ENCODE measurements at places on chromosomes 2 and 18.

- no peak for DNase-seq
Measured at GRCh38 chr2:84958135-84959059, 12.6 kb upstream of the KCMF1 start.

DNA sequence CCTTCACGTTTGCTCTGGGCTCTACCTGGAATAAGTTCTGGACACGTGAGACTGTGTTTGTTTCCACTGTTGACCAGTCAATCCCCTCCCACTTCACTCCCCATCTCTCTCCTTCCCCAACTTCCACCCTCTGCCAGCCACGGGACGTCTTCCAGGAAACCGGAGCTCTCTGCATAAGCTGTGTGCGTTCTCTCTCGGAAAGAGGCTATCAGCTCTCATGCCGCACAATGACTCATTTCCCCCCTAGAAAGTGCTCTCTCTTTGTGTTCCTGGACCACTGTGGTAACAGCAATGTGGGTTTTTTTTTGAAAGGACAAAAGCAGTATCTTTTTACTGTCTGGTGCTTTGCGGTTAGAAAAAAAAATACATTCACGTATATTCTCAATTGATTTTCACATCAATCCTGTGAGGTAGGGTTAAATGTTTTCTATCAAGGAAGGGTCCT lies 10.2 kb downstream of the PROKR1 start:
- DNase-seq, result peak; percentile 25

DNA sequence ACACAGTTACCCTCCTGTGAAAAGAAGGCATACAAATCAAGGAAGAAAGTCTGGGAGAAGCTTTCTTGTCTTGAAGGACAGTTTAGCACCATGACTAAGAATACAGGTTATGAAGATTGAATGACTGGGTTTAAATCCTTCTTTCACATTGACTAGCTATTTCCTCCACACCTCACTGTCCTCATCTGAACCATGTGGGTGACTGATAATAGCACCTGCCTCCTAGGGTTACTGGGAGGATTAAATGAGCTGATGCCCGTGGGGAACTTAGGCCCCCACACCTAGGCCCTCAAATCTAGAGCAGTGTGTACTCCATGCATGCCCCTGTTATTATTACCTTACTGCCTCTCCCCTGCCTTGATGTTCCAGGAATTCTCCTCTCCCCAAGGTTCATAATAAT lies 202.9 kb downstream of the FBXO15 start:
- no peak for DNase-seq

GRCh38 chr2:169871994-169872393 lies 44.7 kb downstream of the UBR3 start:
- DNase-seq, result no peak

GRCh38 chr2:218896501-218897393 lies 16.1 kb downstream of the WNT10A start:
- peak; percentile 86 for DNase-seq

DNA sequence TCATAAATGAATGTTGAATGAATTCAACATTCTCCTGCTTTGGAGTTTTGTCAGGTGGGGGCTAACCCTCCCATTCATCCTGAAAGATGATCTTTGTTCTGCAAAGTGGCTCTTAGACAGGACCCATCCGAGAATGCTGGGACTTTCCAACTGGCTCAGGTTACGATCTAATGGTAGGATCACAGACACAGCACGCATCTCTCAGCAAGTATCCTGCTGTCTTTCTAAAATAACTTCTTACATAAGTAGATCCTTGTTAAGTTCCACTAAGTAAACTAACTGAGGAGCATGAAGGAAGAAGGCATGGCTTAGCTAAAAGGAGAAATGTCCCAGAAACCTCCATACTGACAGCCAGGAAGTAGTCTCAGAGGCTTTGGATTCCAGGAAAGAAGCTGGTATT lies 23.7 kb downstream of the CYP27A1 start:
- DNase-seq, result no peak

GRCh38 chr2:4085186-4085585 lies 381.8 kb downstream of the DCDC2C start:
- no peak for DNase-seq

DNA sequence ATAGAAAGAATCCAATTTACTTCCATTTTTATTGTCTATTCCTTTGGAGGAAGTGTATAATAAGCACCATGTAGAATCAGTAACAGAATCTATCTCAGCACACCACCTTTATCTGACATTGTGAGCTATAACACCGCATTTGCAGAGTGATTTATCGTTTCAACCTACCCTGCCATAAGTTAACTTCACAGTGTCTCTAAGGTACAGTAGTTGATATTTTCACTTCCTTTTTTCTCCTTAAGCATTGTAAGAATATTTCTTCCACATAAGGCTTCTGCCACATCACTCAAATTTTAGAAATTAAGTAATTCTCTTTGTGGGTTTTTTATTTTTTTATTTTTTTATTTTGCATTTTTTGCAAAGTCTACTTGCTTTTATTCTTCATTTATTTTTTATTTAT lies 107.1 kb downstream of the TMX3 start:
- DNase-seq, result no peak
